ENCODE measurements at places on chromosomes 5 and 9. TPM values are rescaled to one million over a fixed set of nuclear protein-coding genes. Genes with fewer than 3 reads are reported as not detected.

Gene NR2F1
- 28.1 TPM for total RNA-seq

Gene HABP4
- 5.6 TPM for total RNA-seq

Gene SLC46A2
- not detected for total RNA-seq

Gene C7
- 42.2 TPM for total RNA-seq

Gene PTGES
- 8.7 TPM for total RNA-seq

Gene NDUFA8
- 17.3 TPM for total RNA-seq

Gene FOXD4
- total RNA-seq: not detected

Gene FOXD4L3
- 0.94 TPM for total RNA-seq

Gene HAPLN1
- 0.70 TPM for total RNA-seq

Gene ADAMTSL1
- total RNA-seq: 8.3 TPM

Gene SCGB3A2
- total RNA-seq: not detected

Gene HOMER1
- total RNA-seq: 1.9 TPM

Gene NAIP
- 9.1 TPM for total RNA-seq

DNA sequence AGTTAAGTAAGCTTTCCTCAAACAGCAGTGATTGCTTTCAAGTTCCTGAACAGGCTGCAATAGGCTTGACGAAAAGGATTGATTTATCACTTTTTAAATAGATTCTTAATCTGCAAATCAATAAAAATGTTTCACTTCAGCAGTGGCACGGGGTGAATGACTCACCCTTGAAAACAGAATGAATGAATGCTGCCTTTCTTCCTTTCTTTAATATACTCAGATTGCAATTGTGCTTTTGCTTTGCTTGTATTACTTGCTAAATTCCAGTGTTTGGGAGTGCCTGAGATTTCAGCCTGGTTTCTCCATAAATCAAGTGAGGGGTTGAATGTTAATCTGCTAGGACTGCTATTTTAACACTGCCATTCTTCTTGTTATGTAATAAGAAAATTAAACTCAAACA, 1293.8 kb downstream of the PTPRD start:
- no peak for DNase-seq

- no peak for DNase-seq
Measured at GRCh38 chr5:177471610-177472356, 1.7 kb downstream of the DBN1 start.

DNA sequence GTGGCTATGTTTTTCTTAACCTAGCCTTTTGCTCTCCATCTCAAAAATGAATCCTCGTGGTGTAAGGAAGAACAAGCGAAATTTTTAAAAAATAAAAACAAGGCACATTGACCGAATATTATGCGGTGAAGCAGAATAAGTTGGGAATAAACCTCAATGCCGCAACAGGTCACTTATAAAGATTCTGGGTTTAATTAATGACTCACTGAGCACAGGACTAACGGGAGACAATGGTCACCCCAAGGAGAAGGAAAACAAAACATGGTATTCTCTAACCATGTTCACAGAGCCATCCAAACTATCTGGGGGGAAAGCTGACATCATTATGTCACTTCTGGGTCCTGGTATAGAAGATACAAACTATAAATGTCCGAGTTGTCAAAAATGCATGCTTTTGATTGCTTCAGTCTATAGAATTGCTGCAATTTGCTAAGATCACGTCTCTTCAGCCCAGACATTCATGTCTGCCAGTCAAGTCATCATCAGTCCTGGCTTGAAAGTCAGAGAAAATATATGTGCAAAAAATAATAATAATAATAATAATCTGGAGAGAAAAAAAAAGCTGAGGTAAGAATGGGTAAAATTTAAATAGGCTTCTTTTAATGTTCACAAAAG, 280.6 kb downstream of the NR2F1-AS1 start:
- DNase-seq: no peak

DNA sequence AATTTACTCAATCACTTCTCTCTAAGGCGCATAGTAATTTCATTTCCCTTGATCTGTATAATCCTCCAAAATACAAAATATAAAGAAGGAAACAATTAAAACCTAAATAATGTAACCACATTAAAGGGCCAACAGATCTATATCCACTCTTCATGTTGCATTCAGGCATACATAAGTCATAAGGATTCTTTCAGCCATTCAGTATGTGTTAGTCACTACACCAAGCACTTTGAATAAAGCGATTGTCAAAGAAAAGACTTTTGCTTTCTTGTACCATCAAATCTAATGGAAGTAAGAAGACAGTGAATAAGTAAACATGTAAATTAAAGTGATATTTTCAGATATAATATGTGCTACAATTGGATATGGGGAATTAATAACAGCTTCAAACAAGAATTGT, 569.2 kb upstream of the PTPRD start:
- DNase-seq: no peak

DNA sequence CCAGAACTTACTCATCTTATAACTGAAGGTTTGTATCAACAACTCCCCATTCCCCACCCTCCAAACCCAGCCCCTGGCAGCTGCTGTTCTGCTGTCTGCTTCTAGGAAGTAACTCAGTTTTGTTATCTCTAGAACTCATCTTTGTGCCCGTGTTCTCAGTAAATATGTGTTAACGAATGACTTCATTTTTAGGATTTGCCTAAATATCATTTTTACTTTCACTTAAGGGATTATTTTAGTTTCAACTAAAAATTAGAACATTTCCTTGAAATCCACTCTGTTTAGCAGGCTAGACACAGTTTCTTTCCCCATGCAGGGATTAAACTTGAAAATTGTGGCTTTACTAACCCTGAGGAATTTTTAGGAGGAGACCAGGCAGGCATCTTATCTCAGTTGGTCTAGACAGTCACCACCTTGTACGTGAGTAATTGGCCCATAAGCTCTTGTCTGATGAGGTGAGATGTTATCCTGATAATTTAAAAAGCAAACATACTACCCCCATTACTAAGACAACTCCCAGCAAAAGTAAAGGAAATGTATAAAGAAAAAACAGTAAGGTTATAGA, 68.2 kb upstream of the TNFAIP8 start:
- DNase-seq: no peak

DNA sequence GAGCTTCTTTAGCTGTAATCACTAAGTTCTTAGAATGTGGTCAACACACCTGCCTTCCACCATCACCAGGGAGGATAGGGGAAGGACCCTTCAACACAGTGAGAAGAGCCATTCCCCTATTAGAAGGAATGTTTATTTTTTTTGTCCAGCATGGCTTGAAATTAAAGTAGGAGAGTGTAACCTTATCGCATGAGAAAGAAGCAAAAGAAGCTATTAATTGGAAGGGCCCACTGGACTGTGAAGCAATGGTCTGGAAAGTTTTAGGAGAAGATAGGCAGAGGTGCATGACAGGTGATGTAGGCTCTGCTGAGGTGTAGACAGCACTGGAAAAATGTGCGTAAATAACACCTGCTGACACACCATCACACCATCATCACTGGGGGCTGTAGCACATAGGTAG, 1526.0 kb downstream of the MAT2B start:
- DNase-seq: no peak

DNA sequence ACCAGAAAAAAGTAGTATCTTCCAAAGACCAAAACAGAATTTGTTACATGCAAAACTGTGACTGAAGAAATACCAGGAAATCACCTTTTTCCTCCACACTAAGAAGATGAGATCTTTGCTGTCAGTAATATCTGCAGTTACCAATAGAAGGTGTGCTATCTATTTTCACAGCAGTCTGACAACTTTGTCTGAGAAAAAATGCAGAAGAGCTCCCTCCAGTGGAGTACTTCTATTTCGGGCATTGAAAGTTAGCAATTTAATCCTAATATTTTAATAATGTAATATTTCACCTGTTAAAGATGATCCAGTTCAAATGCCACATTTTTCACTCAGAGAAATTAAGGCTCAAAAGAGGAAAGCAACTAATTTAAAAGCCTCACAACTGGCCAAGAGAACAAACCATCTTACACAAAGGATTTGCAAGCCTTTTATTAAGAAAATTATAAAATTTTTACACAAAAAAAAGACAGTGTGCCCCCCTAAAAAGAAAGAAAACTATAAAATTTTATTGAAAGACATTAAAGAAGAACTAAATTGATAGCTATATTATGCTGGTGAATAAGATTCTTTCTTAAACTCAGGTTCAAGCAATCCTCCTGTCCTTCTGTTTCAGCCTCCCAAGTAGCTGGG, 50.6 kb downstream of the DEPDC1B start:
- no peak for DNase-seq

DNA sequence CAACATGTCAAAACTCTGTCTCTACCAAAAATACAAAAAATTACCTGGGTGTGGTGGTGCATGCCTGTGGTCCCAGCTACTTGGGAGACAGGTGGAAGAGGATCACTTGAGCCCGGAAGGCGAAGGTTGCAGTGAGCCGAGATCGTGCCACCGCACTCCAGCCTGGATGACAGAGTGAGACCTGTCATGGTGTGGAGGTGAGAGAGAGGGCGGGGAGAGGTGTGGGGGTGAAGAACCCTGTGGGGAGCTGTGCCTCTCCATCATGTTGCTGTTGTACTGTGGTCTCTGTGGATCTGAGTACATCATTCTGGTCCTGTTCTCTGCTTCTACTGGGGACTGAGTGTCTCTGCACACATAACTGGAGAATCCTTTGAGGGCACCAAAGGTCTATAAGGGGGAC, 11.3 kb upstream of the SLC34A1 start:
- DNase-seq: no peak

DNA sequence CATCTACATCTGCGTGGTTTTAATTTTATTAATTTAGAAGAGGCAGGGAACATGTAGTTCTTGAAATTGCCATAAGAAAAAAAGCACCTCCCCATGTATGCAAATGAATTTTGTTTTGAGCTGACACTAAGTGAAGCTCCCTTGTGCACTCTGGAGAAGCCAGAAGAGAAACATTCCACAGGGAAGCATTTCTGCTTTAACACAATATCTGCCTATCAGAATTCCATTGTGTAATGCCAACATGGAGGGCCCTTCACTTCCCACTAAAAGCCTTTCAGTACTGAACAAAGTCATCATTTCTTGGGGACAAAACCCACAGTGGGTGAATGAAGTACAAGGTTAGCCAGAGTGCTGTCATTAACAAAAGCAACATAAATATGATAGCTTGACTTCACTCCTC, 59.7 kb downstream of the PRELID2 start:
- DNase-seq: no peak

DNA sequence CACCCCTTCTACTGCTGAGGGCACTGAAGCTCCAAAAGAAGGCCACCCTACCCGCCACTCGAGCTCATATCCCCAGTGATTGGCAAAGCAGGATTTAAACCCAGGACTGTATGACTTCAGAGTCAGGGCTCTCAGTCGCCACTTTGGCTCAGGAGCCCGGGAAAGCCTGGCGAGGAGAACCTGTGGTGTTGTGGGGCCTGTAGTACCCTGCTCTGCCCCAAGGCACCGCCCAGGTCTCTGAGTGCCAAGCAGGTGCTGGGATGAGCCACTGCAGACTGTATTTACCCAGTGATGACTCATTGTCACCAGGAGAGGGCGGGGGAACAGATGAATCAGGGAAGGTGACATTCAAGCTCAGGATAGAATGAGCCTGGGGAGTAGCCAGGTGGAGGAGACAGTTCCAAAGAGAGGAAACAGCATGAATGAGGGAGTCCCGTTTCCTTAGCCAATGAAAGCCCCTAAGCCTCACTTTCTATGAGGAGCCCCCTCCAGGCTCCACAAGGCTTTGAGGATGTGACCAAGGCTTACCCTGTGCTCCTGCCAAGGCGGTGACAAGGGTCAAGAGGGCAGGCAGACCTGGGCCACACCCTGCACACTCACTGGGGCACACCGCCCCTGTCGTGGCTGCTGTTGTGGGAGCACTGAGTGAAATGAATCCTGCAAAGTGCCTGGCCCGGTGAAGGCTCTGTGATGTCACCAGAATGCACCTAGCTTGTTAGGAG, 17.8 kb upstream of the DPM2 start:
- DNase-seq: peak; percentile 90

GRCh38 chr5:39521098-39521860, 96.5 kb upstream of the DAB2 start:
- no peak for DNase-seq

- DNase-seq: no peak
Measured at GRCh38 chr9:91647371-91647770, 223.7 kb upstream of the NFIL3 start.

- DNase-seq: no peak
Measured at GRCh38 chr5:169602535-169602934, 19.0 kb downstream of the SPDL1 start.

GRCh38 chr5:1111241-1111726, 579 bp downstream of the SLC12A7 start:
- peak; percentile 57 for DNase-seq

GRCh38 chr5:125812651-125813050, 610.6 kb upstream of the GRAMD2B start:
- no peak for DNase-seq

- DNase-seq: peak; percentile 51
Measured at GRCh38 chr9:132384376-132384775, 22.3 kb downstream of the TTF1 start.

- DNase-seq: no peak
Measured at GRCh38 chr5:123297866-123298265, 125.3 kb downstream of the CEP120 start.

DNA sequence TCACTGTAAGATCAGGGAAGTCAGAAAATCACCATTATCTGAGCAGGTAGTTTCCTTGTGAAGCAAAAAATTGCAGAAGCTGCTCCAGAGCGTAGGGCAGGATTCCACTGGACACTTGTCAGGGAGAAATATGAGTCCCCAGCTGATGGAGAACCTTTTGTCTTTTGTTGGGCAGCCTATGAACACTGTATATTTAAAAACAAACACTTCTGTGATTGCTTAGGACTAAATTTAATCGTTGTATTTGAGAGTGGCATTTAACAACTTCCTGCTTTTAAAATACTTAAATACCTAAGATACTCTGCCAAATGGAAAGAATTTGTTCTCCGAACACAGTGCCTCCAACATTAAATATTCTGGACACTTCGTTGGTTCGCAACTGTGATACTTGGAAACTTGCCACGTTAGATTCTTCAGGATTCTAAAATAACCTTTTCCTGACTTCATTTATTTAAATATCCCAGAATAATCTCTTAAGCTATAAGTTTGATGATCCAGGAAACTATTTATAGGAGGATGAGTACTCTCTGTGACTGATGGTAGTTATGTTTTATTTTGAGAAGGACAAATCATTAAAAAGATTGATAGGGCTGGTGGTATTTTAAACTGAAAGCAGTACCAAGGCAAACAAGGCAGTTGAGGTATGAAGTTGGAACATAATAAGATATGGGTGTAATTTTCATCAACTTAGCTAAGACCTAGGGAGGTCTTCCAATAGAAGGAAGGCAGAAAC, 2.7 kb upstream of the HSPA4 start:
- DNase-seq: no peak

DNA sequence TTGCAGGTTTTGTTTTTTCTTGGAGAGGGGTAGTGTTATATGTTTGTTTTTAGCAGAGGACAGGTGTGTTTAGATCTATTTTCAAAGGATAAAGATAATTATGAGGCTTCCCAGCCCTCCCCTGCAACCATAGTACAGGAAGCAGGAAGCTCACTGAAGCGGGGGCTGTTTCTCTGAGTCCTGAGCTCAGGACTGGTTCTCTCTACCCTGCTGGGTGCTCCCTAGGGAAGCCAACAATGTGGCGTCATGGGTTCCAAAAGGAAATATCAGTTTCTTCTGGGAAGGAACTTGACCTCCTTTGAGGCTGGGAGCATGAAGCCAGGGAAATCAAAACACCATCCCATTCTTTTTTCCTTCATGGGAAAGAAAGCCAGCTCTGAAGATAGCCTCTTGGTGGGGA, 62.2 kb downstream of the RAD23B start:
- no peak for DNase-seq

GRCh38 chr5:9015937-9016270, 530.0 kb downstream of the SEMA5A start:
- no peak for DNase-seq

Data from Peyer's patch (tissue), 4 donors.